ENCODE measurements at places on chromosomes 2 and 18. TPM values are rescaled to one million over a fixed set of nuclear protein-coding genes. Genes with fewer than 3 reads are reported as not detected.

DNA sequence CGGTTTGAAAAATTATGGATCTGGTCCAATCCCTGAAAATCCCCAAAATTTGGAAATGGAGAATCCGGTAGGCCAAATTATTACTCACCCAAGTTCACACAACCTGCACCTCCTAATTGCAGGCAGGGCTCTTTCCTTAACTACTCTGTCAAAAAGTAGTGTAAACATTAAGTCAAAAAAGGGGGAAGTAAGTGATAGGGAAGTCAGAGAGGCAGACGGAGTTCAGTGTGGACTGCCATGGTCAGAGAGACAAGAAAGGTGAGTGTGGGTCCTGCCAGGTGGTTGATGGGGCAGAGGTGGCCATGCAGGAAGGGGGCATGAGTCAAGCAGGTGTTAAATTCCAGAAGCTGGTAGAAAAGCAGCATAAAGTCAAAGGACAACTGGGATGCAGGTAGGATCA is 104.7 kb upstream of the STPG4 start:
- DNase-seq = no peak
- no peaks in the 10 kb centered on the region for H3K36me3 ChIP-seq
- no peaks in the 10 kb centered on the region for H3K27me3 ChIP-seq
- no peak overlapping the region for H3K27ac ChIP-seq
- H3K4me1 ChIP-seq = peaks cover 12% of the 10 kb centered on the region
- no peak overlapping the region for H3K4me3 ChIP-seq

The ARHGAP28 gene
- 42.6 TPM for total RNA-seq

GRCh38 chr2:152047824-152048471 is 50.9 kb downstream of the CACNB4 start:
- H3K27ac ChIP-seq = no peak overlapping the region
- DNase-seq = no peak
- H3K4me3 ChIP-seq = no peak overlapping the region
- peaks cover 5% of the 10 kb centered on the region for H3K4me1 ChIP-seq
- no peaks in the 10 kb centered on the region for H3K36me3 ChIP-seq

The DCC gene
- 13.8 TPM for total RNA-seq

The IL18R1 gene
- 1.2 TPM for total RNA-seq

The LRRTM1 gene
- 5.9 TPM for total RNA-seq

GRCh38 chr2:205175831-205176230 is 506.5 kb upstream of the NRP2 start:
- no peak overlapping the region for H3K4me3 ChIP-seq
- no peaks in the 10 kb centered on the region for H3K4me1 ChIP-seq
- no peaks in the 10 kb centered on the region for H3K27me3 ChIP-seq
- no peaks in the 10 kb centered on the region for H3K36me3 ChIP-seq
- no peak for DNase-seq

DNA sequence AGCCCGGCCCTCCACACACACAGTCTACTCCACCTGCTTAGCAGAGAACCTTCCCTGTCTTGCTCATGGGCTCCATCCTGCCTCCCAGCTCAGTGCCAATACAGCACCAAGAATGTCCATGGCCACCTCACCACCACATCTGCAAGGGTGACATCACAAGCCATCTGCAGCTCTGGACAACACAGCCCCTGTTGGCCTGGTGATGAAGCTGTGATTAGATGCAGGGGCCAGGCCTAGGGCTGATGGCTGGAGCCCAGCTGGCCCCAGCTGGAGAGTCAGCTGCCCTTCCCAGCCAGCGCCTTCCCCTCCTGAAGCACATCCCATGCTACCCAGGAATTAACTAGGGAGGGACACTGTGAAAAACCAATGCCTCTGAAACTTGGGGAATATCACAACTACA is 91.1 kb downstream of the TTC32 start:
- H3K27me3 ChIP-seq = no peaks in the 10 kb centered on the region
- DNase-seq = no peak
- no peaks in the 10 kb centered on the region for H3K36me3 ChIP-seq
- H3K27ac ChIP-seq = no peak overlapping the region

DNA sequence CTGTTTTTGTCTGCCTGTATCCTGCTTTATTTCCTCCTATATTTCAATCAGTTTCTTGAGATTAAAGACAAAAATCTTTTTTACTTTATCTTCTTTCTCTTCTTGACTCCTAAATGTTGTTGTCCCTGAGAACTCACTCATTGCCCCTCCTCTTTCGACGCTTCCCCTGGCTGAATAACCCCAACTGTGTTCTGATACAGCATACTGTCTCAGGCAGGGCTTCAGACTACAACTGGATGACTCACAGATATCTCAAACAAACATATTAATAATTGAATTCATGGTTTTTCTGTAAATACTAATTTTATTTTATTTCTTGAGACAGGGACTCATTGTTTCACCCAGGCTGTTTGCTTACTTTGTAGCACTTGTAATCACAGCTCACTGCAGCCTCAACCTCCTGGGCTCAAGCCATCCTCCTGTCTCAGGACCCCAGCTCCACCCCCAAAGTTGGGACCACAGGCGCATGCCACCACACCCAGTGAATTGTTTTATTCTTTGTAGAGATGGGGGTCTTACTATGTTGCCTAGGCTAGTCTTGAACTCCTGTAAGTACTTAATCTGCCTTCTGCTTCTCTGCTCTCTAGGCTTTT is 9.4 kb downstream of the ITGAV start:
- no peaks in the 10 kb centered on the region for H3K27me3 ChIP-seq
- DNase-seq = no peak
- no peak overlapping the region for H3K27ac ChIP-seq
- H3K4me3 ChIP-seq = no peak overlapping the region

DNA sequence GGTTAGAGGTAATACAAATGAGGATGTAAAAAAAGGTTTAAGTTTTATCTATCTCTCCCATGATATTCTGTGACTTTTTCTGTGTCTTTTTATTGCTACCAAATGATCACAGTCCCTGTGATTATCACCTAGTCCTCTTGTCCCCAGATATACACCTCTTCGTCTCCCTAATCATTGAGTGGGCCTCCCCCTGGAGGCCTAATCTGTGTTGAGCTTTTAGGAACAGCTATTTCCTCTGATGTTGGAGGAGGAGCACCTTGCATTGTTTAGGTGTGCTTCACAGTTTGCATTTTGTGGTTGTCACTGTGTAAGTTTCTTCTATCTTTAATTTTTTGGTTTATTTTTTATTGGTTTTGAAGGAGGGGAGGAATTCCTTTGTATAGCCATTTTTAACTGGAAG is 33.3 kb downstream of the CCDC85A start:
- no peak overlapping the region for H3K27ac ChIP-seq
- no peaks in the 10 kb centered on the region for H3K4me1 ChIP-seq
- no peaks in the 10 kb centered on the region for H3K27me3 ChIP-seq
- H3K36me3 ChIP-seq = no peaks in the 10 kb centered on the region

The GPBAR1 gene
- 0.44 TPM for total RNA-seq

The CD207 gene
- total RNA-seq = 0.06 TPM

GRCh38 chr2:9037166-9037565 is 33.7 kb upstream of the MBOAT2 start:
- H3K4me3 ChIP-seq = no peak overlapping the region
- no peaks in the 10 kb centered on the region for H3K27me3 ChIP-seq
- H3K36me3 ChIP-seq = no peaks in the 10 kb centered on the region
- no peak overlapping the region for H3K27ac ChIP-seq
- peak; percentile 64 for DNase-seq
- H3K4me1 ChIP-seq = peaks cover 8% of the 10 kb centered on the region

DNA sequence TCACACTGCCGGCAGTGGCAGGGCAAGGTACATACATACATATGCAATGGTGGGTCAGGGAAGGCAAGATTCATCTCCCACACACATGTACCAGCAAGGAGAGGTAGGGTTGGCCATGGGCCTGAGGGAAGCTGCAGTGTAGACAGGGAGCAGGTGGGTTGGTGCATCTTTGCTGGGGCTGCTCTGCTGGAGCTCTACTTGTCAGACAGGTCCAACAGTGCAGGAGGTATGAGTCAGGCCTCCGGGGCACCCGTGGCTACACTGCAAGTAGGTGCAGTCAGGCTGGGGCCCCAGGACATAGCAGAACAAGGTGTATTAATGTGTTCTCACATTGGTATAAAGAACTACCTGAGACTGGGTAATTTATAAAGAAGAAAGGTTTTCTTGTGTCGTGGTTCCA is 281.1 kb upstream of the COL3A1 start:
- no peaks in the 10 kb centered on the region for H3K4me1 ChIP-seq
- no peaks in the 10 kb centered on the region for H3K27me3 ChIP-seq
- no peak overlapping the region for H3K4me3 ChIP-seq

GRCh38 chr2:110853516-110853915 is 121.1 kb downstream of the ACOXL start:
- no peaks in the 10 kb centered on the region for H3K4me1 ChIP-seq
- DNase-seq = no peak
- no peaks in the 10 kb centered on the region for H3K27me3 ChIP-seq
- no peaks in the 10 kb centered on the region for H3K36me3 ChIP-seq

The SERPINB5 gene
- not detected for total RNA-seq

The VAMP8 gene
- 10.3 TPM for total RNA-seq

GRCh38 chr2:137021763-137022162 is 256.4 kb downstream of the THSD7B start:
- H3K4me3 ChIP-seq = no peak overlapping the region
- H3K27me3 ChIP-seq = no peaks in the 10 kb centered on the region
- H3K27ac ChIP-seq = no peak overlapping the region

GRCh38 chr2:118264232-118264990 is 176.1 kb downstream of the INSIG2 start:
- no peak for DNase-seq
- H3K36me3 ChIP-seq = no peaks in the 10 kb centered on the region
- no peaks in the 10 kb centered on the region for H3K27me3 ChIP-seq
- no peak overlapping the region for H3K27ac ChIP-seq
- no peaks in the 10 kb centered on the region for H3K4me1 ChIP-seq

GRCh38 chr2:95261602-95262001 is 12.6 kb upstream of the PROM2 start:
- no peaks in the 10 kb centered on the region for H3K36me3 ChIP-seq
- H3K4me1 ChIP-seq = peaks cover 9% of the 10 kb centered on the region
- H3K4me3 ChIP-seq = no peak overlapping the region
- no peak for DNase-seq
- no peak overlapping the region for H3K27ac ChIP-seq
- no peaks in the 10 kb centered on the region for H3K27me3 ChIP-seq

The AQP12A gene
- not detected for total RNA-seq

The RND3 gene
- total RNA-seq = 62.7 TPM

GRCh38 chr2:32902986-32903385 is 43.8 kb upstream of the LTBP1 start:
- H3K4me3 ChIP-seq = no peak overlapping the region
- no peaks in the 10 kb centered on the region for H3K27me3 ChIP-seq
- no peak for DNase-seq

DNA sequence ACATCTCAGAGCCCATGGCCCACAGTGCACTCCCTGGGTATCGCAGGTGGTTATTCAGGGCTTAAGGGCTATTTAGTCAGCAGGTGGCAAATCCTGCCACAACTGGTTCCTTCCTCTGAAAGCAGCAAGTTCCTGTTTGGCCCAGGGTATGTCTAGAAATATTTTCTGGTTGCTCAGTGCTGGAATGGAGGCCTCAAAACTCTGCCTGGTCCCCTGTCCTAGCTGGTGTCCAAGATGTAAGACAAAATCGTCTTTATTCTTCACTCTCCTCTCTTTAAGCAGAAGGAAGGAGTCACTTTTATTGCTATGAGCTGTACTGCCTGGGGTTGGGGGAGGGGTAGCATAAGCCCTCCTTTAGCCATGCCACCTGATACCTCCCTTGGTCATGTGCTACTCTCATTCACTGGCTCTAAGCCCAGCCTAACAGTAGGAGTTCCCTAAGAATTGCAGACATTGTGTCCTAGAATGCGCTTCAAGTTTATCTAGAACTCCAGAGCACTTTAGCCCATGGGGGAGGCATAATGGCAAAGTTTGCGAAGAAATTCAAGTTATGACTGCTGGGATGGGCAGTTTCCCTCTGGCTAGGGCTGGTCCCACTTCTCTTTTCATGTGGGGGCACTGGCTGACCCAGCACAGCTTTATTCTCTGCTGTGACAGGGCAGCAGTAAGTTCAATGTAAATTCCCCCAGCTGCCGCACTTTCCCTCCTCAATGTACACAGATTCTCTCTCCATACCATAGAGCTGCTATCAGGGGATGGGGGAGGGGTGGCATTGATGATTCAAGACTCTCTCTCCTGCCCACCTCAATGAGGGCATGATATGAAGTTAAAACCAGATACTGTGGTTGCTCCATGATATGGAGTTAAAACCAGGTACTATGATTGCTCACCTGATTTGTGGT is 27.1 kb upstream of the CWC22 start:
- H3K27me3 ChIP-seq = no peaks in the 10 kb centered on the region
- peak; percentile 39 for DNase-seq
- no peaks in the 10 kb centered on the region for H3K36me3 ChIP-seq
- H3K4me3 ChIP-seq = no peak overlapping the region
- H3K27ac ChIP-seq = no peak overlapping the region
- H3K4me1 ChIP-seq = no peaks in the 10 kb centered on the region

The TMEM169 gene
- 18.5 TPM for total RNA-seq

- H3K36me3 ChIP-seq = no peaks in the 10 kb centered on the region
- peak; percentile 81 for DNase-seq
- H3K4me3 ChIP-seq = no peak overlapping the region
- no peak overlapping the region for H3K27ac ChIP-seq
Measured at GRCh38 chr2:175834477-175834876, 167.6 kb downstream of the LNPK start.

The RAB6C gene
- total RNA-seq = 0.44 TPM

- H3K4me1 ChIP-seq = peaks cover 12% of the 10 kb centered on the region
- DNase-seq = no peak
- H3K27ac ChIP-seq = no peak overlapping the region
- H3K27me3 ChIP-seq = no peaks in the 10 kb centered on the region
- no peaks in the 10 kb centered on the region for H3K36me3 ChIP-seq
- no peak overlapping the region for H3K4me3 ChIP-seq
Measured at GRCh38 chr2:128399690-128400291, 81.1 kb upstream of the HS6ST1 start.

The IKZF2 gene
- total RNA-seq = 13.9 TPM

- no peaks in the 10 kb centered on the region for H3K27me3 ChIP-seq
- DNase-seq = no peak
- H3K4me1 ChIP-seq = peaks cover 4% of the 10 kb centered on the region
- no peak overlapping the region for H3K27ac ChIP-seq
- H3K36me3 ChIP-seq = peaks cover 13% of the 10 kb centered on the region
Measured at GRCh38 chr18:61554117-61554776, 221.0 kb downstream of the CDH20 start.

- DNase-seq = no peak
- peaks cover 22% of the 10 kb centered on the region for H3K4me1 ChIP-seq
- no peak overlapping the region for H3K4me3 ChIP-seq
- H3K27me3 ChIP-seq = no peaks in the 10 kb centered on the region
- no peaks in the 10 kb centered on the region for H3K36me3 ChIP-seq
Measured at GRCh38 chr2:45303417-45304202, 294.4 kb upstream of the SIX2 start.

DNA sequence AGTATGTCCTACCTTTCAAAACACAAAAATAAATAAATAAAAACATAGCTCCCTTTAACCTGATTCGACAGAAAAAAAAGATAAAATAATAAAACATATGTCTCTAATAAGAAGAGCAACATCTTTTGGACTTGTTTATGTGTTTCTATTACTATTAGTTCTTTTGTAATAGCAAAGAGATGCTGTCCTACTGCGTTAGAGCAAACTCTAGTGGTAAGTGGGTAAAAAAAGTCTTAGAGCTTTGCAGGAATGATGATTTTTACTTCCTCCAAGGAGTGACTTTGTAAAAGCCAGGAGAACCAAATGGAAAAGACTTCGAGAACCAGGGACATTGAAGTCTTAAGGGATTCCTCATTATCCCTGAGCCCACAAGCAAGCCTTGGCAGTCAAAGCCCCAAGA is 450.1 kb downstream of the METTL4 start:
- H3K36me3 ChIP-seq = no peaks in the 10 kb centered on the region
- DNase-seq = peak; percentile 10
- no peak overlapping the region for H3K4me3 ChIP-seq
- no peaks in the 10 kb centered on the region for H3K27me3 ChIP-seq
- H3K4me1 ChIP-seq = no peaks in the 10 kb centered on the region

The DDX18 gene
- 55.6 TPM for total RNA-seq

The REG3G gene
- total RNA-seq = 0.50 TPM
